Pancreas (tissue), 10 donors: ENCODE measurements at places on chromosomes 7 and 10.
A peak's percentile ranks its signal among the peaks of the same experiment; 100 is the strongest.

DNA sequence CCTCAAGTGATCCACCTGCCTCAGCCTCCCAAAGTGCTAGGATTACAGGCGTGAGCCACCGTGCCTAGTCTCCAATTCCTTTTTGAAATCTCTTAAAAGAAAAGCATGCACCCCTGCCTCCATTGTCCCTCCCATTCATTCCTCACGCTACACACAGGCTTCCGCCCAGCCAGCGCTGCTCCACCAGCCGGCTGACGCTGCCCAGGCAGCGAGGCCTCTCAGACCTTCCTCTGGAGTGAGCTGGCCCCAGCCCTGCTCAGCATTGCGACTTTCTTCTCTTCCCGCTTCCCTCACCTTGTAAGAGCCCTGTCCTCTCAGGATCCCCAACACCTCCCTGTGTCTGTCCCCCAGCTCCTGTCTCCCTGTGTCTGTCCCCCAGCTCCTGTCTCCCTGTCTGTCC lies 23.6 kb downstream of the RGS10 start:
- no peak for DNase-seq

DNA sequence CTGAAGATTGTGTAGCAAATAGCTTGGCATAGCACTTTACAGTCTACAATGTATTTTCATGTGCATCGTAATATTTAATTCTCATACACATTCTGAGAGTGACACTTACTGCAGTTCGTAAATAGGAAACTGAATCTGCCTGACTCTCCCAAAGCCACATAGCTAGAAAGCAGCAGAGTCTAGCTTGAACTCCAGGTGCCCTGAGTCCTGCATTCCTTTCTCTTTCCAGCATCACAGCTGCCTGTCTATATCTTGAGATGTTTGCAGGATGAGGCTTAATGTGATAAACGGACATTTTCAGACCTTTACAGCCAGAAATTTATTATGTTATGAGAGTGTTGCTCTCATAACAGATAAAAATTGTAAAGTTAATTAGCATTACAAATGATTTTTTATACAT lies 132.9 kb upstream of the PLXDC2 start:
- no peak for DNase-seq

DNA sequence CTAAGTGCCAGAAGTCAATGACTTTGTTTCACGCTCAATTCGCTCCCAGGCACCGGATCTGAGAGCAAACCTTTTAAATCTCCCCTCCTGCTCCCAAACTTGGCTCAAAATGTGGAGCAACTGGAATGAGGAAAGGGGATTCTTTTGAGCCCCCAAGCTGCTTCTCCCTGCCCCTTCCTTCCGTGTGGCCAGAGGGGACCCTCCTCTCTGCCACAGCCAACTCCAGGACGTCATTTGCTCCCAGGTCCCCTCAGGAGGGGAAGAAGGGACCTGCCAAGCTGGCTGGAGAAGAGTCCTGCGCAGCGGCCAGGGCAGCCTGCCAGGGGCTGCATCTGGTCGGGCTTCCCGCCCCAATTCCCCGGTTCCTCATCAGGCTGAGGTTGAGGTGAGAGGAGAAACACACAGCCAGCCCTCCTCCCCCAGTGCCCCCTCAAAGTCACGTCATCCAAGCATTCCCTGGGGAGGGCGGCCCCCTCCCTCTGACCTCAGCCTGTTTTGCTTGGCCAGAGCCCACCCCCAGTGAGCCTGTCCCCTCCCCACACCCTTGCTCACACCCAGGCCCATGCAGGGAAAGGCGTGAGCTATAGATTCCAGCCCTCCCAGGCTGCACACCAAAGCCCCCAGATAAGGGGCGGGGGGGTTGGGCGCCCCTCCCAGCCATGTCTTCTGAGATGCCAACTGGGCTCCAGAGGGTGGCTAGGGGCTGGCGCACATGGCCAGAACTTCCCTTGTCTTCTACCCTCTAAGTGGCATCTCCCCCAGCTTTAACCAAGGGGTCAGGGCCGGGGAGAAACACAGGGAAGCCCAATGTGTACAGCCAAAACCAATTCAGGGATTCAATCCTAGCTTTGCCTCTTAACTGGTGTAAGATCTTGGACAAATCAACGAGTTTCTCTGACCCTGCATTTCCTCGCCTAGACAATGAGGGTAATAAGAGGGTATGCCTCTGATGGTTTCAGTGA lies 35.0 kb downstream of the SH3PXD2A start:
- peak; percentile 69 for DNase-seq

- no peak for DNase-seq
Measured at GRCh38 chr7:106119719-106120118, 7.6 kb upstream of the SYPL1 start.

- no peak for DNase-seq
Measured at GRCh38 chr10:127757033-127757432, 20.0 kb downstream of the FOXI2 start.

DNA sequence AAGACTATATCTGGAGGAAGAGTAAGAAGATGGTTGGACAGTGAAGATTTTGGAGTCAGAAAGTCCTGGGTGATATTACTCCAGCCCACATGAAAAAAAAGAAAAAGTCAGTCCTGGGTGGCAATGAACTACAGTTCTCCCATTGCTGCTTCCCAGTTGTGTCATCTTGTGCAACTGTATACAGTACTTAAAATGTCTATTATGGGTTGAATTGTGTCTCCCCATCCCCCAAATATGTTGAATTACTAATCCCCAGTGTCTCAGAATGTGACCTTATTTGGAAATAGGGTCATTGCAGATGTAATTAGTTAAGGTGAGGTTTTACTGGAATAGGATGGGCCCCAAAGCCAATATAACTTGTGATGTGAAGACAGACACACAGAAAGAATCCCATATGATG lies 15.6 kb downstream of the SEC23IP start:
- DNase-seq, result no peak

GRCh38 chr7:36186359-36187121 lies 33.5 kb downstream of the EEPD1 start:
- no peak for DNase-seq

- DNase-seq, result no peak
Measured at GRCh38 chr10:11209830-11210181, 192.1 kb downstream of the CELF2 start.

DNA sequence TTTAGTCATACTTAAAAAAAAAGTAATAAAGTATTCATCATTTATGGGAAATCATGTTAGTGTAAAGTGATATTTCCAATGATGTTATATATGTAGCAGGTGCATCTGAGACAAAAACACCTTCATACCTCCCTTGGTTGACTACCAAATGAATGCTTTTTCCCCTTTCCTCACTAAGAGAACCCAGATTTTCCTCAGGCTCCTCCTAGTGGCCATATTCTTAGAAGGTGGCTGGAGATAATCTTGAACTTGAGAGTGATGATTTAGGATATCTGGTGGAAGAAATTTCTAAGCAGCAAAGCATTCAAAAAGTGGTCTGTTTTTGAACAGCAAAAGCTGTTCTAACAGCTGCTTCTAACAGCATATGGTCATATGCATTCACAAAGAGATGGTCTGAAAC lies 16.8 kb upstream of the DNAH11 start:
- DNase-seq, result no peak

DNA sequence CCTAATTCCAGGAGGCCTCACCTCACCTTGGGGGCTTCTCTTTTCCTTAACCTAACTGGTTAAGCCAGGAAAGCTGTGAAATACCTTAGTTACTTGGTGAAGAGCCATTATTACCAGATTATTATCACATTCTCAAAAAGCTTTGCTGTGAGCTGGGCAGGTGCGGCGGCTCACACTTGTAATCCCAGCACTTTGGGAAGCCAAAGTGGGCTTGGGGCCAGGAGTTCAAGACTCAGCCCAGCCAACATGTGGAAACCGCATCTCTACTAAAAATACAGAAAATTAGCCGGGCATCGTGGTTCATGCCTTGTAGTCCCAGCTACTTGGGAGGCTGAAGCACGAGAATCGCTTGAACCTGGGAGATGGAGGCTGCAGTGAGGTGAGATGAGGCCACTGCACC lies 102.4 kb upstream of the KLF6 start:
- DNase-seq, result no peak

DNA sequence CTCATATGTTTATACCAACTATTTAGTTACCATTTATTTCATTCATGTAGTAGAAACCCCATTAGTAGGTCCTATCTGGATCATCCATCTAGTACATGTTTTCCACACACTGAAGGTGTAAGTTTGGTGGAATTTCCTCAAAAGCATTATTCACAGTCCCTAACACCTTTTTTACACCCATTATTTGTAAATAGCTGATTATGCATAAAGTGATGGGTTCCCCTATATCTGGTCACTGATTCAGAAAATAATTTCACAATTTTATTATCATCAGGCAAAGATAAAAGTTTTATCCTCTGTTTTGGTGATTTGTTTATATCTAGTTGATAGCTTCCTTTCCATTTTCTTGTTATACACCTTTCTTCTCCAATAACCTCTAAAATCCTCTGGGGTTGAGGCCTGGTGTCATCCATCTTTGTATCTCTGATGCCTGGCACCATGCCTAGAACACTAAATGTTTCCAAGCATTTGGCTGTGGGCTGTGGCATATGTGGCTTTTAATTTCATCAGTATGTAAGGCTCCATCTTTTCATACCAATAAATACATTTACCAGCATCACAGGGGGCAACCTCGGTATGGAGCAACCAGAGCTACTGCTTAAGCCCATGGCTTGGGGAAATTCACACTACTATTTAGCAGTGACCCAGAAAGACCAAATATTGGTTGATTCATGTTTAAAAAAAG lies 1089.5 kb upstream of the LRRN3 start:
- DNase-seq, result no peak
